ENCODE measurements at places on chromosomes 11 and 22.

DNA sequence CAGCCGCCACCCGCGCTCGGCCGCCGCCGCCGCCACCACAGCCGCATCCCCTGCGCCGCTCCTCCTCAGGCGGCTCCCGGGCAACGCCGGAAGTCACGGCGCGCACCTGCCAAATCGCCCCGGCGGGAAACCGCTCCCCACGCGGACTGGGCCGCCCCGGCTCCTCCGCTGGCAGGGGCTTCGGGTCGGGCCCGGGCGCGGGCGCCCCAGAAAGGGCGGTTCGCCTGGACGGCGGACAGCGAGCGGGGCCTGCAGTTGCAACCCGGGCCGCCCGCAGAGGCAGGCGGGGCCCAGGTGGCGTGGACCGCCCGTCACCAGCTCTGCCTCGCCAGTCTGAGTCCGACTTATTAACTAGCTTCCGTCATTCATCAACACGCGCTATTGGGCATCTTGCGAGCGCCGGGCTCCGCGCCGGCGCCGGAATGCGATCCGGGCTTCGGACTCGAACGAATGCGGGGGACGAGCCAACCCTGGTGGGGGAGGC lies at the start of gene HIRA:
HIRA (minus strand) TSS at position 85 of the 484 bp plus-strand sequence. CDS start 257 bp downstream, outside the sequence.
- DNase-seq, result peak; percentile 75

DNA sequence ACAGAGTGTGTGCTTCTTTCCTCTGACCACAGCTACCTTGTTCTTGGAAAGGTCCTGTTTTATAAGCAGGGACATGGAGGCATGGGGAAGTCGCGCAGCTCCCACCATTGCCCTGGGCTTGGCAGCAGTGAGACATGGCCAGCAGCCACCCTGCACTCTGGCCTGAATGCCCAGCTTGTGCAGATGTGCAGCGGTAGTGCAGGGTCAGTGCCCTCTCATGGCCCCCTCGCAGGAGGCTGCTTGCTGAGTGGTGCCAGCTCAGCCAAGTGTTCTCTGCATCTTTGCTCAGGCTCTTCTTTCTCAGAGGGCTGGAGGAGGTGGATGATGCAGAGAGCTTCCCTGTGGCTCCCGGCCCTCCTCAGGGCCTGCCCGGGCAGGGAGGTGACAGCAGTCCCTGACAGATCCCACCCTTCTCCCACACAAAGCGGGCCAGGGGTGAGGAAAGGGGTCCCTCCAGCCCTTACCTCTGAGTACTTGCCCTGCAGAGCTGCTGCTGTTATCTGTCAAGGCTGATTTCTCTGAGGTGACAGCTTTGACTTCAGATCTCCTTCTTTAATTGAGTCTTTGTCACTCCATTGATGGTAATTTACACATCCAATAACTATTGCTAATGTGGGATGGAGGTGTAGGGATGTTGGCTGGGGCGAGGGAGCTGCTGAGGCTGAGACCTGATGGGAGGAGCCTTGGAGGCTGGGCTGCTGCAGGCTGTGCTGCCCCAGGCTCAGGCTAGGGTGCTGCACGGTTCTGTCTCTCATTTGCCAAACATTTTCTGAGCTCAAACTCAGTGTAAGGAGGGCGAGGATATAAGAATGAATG lies 47.4 kb upstream of the B3GAT1 start:
- no peak for DNase-seq

DNA sequence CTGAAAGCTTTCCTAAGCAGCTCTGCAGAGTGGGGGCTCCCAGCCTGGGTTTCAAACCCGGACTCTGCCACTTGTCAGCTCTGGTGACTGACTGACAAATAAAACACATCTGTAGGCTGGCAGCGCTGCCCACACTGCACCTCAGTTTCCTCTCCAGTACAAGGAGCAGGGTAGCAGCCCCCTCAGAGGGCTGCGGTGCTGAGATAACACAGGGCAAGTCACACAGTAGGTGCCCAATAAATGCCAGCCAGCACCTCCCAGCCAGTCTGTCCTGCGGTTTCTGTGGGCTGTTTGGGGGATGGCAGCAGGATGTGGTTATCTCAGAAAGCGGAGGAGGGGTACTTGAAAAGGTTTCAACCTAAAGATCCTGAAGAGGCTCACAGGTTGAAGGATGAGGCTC lies 1.5 kb downstream of the SYT12 start:
- DNase-seq, result no peak

GRCh38 chr11:94673951-94674491 lies 94.1 kb upstream of the AMOTL1 start:
- peak; percentile 5 for DNase-seq

GRCh38 chr11:134657631-134658030 lies 245.6 kb upstream of the B3GAT1 start:
- no peak for DNase-seq

DNA sequence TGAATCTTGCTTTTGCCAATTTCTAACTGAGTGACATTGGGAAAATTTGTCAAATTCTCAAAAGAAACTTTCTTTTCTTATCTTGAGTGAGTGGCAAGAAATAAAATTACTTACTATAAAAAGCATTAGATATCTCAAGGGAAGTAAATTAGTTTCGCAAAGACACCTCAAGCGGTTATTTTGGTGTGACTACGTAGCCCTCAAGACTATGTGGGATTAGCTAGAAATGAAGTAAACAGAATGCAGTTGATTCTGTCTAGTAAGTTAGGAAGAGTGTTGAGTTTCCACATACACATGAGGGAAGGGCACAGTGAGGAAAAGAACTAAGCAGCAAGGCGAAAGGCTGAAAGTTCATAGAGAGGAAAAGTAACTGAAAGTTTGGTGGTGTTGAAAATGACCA lies 28.3 kb upstream of the MS4A6A start:
- DNase-seq, result no peak

GRCh38 chr22:37808294-37808657 lies 542 bp downstream of the GCAT start:
- DNase-seq, result no peak

DNA sequence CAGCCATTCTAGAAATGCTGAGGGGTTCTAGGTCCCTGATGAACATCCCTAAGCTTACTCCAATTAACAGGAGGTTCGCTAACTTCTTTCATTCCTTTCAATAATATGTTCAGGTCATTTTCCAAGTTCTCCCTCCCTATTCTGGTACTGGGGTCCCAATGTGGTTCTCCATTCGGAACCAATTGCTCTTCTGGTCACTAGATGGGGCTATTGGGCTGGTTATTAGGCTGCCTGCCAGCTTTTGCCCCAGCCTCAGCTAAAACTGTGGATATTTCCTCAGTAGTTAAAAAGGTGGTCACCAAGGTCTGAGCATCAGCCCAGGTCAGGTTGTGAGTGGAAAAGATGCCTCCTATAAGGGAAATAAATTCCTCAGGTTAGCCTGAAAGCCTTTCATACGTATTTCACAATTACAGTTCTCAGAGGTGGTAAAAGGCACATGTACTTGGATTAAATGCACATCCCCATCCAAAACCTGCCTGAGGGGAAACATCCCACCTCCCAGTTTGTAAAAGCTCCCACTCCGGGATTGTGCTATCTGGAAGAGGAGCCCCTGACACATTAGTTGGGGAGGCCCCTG lies 161.1 kb upstream of the CCDC179 start:
- peak; percentile 44 for DNase-seq

DNA sequence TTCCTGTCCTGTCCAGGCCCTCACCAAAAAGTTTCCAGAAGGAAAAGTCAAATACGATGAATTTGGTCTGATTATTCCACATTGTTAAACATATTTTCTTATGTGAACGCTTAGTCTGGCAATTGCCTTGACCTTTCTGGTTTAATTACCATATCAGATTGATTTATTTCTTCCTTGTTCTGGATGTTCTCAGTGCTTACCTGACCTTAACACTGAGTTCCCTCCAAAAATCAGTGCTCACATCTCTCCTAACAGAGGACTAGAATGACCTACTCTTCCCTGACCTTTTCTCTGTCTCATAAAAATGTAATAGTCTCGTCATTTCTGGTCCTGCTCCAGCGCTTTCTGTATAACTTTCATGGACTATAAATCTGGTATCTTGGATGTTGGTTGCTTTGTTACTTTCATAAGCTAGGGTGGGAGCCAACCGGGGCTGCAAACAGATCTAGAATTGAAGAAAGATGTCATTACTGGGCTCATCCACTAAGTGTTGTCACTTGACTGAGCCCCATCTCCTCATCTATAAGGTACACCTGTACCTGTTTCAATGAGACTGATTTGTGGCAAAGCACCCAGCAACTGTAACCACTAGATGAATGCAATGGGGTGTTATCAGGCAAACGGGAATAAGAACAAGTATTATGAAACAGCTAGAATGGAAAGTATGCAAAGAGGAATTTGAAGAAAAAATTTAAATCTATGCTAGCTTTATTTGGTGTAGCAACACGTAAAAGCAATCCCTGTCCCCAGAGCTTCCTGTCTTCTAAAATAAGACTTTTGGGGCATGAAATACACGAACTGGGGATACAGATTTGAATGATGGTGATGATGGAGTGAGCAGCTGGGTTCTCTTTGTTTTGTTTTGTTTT lies 2.4 kb downstream of the FADS2 start:
- peak; percentile 72 for DNase-seq

DNA sequence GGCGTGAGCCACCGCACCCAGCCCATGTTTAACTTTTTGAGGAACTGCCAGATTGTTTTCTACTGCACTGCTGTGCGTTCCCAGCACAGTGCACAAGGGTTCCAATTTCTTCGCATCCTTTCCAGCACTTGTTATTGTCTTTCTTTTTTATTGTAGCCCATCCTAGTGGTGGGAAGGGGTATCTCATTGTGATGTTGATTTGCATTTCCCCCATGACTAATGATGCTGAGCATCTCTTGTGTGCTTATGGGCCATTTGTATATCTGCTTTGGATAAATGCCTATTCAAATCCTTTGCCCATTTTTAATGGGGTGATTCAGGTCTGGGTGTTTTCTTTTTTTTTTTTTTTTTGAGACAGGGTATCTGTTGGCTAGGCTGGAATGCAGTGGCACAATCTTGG lies 36.6 kb upstream of the SYT7 start:
- no peak for DNase-seq

DNA sequence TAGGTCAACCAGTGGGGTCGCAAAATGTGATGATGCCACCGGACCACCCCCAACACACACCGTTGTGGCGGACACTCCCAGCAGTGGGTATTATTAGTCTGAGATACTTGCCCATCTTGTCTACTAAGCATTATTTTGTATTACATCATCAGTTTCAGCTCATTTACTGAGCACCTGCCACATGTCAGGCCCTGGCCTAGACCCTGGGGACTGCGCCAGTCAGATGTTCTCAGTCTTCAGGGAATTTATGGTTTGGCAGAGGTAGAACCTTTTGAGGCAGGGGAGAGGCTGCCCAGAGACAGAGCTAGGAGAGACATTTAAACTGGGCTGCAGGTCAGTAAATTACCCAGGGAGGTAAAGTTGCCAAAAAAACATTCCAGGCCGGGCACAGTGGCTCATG lies 43.1 kb upstream of the GCAT start:
- DNase-seq, result no peak

GRCh38 chr22:28348613-28349609 lies 330.7 kb downstream of the TTC28 start:
- DNase-seq, result no peak

DNA sequence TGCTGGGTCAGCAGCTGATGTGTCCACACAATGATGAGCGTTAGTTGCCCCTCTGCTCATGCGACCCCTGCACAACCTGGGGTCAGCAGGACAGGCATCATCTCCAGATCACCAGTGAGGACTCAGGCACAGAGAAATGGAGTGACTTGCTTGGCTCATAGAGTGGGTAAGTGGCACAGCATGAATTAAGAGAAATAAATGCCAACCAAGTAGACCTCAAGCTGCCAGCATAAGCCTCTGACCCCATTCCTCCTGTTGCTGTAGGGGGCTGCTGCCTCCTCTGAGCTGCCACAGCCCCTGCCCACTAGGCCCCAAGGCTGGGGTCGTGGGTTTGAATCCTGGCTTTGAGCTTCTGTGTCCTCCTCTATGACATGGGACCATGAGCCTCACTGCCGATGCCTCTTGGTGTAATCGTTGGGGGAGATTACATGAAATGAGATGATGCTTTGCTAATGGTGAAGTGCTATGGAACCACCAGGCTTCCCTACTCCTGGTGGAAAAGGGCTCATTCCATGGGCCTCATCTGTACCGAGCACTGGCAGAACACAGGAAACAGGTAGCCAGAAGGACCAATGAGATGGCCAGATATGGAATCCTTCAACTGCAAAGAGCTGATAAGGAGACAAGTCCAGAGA lies 33.6 kb downstream of the LRRC32 start:
- DNase-seq, result no peak

GRCh38 chr11:65851811-65852507 lies 6.0 kb downstream of the CFL1 start:
- no peak for DNase-seq

DNA sequence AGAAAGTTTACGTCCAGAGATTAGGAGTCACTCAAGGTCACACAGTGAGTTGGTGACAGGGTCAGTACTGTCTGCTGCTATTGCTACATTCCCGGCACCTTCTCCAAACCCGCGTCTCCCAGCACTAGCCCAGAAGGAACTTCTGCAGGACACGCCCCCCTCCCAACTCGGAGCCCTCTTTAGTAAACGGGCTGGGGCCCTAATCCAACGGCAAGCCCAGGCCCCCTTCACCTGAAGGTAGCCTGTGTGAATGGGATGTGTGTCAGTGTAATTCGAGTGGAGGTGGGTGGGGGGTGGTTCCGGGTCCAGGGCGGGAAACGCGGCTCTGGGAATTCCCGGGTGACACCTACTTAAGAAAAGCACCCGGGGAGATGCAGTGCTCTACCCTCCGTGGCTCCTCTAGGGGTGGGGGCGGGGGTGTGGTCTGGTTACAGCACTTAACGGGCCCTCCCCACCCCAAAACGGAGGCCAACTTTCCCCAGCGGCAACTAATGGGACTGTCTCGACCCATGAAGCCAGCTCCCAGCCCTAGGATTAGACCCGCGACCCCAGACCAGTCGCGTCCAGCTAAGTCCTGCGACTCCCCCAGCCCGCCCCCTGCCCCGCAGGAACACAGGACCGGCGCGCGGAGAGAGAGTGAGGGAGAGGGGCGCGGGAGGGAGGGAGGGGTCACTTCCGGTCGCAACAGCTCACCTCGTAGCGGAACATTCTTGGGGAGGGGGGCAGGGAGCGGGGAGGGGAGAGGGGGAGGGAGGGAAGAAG lies 468 bp downstream of the PATL1 start:
- DNase-seq, result peak; percentile 64

- DNase-seq, result no peak
Measured at GRCh38 chr11:36411202-36411640, 98.9 kb downstream of the TRAF6 start.

DNA sequence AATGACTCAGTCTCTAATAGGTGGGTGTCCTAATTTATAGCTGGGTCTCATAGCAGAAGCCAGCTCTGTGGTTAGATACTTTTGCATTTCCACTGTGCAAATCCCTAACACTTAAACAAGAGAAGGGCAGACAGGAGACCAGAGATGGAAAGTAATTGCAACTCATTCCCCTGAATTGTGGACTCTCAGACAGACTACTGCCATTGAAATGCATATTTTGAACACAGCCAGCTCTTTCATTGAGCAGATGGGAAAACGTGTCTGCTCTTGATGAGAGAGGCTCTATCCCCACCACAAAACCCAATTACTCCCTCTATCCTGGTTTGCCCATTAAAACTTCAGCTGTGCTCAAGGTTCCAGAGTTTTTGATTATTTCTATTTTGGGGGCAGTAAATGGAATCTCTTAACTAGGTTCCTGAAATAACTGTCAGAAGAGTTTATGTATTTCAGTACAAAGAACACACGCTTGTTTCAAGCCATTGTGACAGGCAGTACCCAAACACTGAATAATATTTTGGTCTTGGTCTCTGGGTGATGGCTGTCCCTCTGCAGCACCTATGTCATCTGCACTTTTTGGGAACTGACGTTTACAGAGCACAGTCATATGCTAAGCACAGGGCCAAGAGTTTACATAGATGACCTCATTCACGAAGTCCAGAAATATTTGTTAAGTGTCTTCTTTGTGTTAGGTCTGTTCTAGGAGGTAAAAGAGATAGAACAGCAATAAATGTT lies 41.7 kb downstream of the FAM227A start:
- DNase-seq, result peak; percentile 23

- DNase-seq, result no peak
Measured at GRCh38 chr22:49116486-49117120, 711.1 kb downstream of the BRD1 start.

Data from EH (cell line).